ENCODE measurements at places on chromosomes 6 and 20.

- DNase-seq = no peak
Measured at GRCh38 chr6:139313229-139313628, 21.4 kb upstream of the TXLNB start.

DNA sequence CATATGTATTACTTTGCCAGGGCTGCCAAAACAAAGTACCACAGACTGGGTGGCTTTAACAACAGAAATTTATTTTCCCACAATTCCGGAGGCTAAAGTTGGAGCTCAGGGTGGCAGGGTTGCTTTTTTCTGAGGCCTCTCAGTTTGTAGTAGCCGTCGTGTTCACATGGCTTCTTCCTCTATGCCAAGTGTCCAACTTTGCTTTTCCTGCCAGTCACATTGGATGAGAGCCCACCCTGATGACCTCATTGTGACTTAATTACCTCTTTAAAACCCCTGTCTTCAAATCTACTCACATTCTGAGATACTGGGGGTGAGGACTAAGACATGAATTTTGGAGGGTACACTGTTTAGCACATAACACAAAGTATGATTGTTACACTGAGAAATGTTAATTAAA lies 9.9 kb upstream of the ECT2L start:
- DNase-seq = no peak

GRCh38 chr6:118522422-118522821 lies 25.7 kb upstream of the PLN start:
- DNase-seq = no peak

DNA sequence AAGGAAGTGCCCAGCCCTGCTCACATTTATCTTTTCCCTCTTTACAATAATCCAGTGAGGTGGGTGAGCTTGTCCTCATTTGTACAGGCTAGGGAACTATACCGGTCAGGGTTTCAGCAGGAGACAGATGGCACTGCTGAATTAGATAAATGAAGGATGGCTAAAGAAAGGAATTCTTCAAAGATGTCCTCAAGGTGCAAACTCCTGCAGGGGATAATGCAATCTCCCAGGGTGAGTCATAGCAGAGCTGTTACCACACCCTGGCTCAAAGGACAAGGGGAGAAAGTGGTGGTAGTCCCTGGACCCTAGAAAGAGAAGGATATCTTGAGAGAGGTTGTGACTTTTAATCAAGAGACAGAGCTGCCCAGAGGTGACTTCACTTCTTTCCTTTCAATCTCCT lies 66.7 kb downstream of the RFPL4B start:
- no peak for DNase-seq

DNA sequence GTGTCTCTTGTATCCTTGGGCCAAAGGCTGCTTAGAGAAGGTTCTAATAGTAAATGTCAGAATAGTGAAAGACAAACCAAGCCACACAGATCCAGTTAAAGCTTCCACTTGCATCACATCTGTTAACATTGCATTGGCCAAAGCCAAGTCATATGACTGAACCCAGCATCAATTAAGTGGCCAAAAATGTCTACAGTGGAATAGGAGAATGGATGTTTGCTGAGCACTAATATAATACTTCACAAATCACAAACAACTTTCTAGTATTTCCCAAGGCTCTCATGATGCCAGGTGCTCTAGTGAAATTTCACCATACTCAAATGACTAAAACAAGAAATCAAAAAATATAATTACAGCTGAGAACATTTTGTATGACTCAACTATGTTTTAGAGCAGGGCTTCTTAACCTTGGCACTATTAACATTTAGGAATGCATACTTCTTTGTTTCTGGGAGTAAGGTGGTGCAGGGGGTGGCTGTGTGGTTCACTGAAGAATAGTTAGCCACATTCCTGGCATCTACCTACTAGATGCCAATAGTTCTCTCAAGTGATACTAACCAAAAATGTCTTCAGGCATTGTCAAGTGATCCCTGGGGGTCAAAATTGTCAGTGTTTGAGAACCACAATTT lies 148.0 kb upstream of the SPTLC3 start:
- DNase-seq = no peak

GRCh38 chr6:28145231-28145630 lies 3.5 kb downstream of the ZKSCAN8 start:
- DNase-seq = no peak

DNA sequence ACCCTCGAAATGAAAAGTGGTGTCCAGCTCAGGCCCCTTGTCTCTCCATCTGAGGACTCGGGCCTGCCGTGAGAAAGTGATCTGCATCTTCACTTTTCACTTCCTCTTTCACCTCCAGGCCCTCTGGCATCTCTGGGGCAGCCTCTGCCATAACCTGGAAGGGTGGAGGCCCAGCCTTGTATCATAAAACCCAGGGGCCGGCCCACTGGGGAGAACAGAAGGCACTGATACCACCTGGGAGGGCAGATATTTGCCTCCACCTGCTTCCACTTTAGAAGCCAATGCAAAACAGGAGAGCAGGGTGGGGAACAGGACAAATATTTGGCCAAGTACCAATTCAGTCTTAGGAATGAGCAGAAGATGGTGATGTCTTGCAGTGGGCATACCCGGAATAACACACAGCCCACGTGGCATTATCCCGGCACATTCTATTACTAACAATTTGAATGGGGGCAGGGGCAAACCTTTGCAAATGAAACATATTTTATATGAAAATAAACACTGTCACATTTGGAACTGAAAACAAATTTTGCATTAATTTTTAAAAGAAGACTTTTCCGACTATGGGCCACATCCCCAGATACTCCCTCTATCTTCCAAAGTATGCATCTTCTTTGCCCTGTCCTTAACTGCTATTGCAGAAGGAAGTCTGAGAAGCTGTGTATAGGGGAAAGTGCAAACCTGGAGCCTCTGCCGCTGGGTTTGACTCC lies 69.2 kb upstream of the TBC1D7 start:
- peak; percentile 24 for DNase-seq

DNA sequence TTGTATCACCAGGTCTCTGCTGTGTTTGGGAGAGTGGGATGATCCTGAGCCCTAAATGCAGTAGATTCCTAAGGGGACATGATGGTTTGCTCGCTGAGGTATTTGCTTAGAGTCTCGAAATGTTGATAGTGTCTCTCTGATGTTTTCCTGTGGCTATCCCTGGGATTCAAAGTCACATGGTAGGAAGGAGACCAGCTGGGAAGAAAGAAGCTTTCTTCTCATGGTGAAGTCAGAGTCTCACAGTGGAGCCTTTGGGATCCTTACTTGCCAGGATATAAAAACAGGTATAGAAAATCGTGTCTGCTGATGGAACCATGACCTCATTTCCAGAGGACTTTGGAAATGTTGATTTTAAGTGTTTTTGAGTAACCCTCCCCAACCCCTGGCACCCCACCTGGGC lies 259.3 kb upstream of the SUPT3H start:
- DNase-seq = no peak

DNA sequence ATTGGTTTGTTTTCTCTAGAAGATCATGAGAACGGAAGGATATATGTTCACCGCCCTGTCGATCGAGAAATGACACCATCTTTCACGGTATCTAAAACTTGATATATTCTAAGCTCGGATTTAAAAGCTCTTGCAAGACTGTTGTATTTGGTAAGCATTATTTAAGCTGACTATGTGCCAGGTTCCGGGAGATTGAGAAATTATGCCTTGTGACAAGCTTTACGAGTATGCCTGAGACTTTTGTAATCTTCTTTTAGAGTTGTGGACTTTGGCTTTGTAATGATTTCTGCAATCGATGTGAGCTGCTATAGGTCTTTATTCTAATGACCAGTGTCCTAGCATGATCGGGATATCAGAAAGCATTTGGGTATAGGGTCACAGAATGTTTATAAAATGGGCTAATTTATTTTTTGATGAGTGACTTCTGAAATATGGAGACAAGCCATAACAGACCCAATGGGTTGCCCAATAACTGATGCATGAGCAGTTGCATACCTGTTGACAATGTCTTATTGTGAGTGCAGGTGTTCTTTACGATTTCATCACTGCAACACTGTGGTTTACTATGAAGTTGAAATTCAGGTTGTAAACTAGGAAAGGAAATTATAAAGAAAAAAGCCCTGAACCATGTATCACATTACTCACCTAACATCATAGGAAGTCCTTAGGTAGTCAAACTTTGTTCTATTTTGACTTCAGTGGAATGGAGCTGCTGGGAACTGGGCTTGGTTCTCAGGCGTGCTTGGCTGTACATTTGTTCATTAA lies 14.0 kb downstream of the CDH26 start:
- DNase-seq = peak; percentile 49

DNA sequence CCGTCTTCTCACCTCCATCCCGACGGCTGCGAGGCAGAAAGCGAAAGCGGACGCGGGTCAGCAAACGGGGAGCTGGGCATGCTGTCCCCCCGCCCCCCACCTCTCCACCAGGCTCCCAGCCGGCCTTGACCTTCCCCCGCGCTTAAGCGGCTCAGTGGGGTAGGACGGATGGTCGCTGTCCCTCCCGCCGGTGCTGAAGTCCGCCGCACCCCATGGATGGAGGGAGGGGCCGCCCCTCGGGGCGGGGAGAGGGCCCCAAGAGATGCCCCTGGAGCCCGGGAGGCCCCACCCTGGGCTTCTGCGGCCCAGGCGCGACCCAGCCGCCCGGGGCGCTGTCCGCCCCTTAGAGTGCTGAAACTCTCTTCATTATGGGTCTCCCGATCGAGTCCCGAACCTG lies at the start of gene KCNB1:
Gene KCNB1, minus strand, starts transcription at position 48 of the 397 bp plus-strand sequence. CDS start 188 bp downstream, outside the sequence.
- DNase-seq = peak; percentile 28

DNA sequence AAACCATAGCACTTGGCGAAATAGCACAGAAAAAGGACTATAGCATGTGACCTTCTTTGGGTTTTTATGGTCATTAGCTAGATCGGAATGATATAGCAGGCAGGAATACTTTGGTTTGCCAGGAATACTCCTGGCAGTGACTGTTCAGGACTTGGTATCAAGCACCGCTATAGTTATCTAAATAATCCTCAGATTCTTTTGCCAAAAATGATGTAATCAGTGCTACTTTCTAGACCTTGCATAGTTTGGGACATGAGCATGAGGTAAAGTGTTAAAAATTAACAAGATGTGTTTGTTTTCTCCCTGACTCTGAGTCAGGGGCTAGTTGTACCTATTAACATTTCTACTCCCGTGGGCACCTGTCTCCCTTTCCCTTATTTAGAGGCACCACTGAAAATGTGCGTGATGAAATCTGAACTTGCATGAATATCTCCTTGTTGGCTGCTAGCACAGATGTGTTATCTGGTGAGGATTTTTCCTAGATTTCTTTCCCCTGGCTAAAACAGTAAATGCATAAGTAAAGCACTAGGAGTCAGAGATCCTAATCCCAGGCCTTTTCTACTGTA lies 511.0 kb downstream of the CDKAL1 start:
- DNase-seq = no peak

DNA sequence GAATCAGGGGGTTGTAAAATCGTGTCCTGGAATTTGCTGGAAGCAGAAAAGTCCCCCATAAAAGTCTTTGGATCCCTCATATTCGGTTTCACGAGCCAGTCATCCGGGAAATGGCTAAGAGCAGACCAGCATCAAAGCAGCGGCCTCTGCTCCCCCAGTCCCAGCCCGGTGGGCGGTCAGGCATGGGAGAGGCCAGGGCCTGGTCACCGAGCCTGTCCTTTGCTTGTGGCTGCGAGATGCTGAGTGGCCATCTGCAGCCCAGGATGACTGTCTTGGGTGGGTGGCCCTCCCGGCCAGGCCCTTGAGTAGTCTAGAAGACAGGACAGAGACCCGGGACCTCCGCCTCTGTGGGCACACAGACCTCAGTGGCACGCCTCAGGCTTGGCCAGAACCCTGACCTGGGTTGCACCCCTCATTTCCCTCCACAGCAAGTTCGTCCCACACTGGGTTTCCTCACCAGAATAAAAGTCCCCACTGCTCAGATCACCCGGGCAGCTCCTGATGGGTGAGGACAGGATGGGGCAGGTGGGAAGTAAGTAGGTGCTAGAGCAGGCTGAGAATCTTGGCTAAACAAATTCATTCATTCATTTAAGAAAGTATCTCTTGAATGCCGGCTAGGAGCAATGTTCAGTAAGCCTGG lies 172.1 kb downstream of the BMP7 start:
- no peak for DNase-seq

- DNase-seq = no peak
Measured at GRCh38 chr6:54010340-54011276, 100.6 kb upstream of the MLIP start.

- peak; percentile 41 for DNase-seq
Measured at GRCh38 chr20:20412750-20413149, 44.8 kb downstream of the INSM1 start.

DNA sequence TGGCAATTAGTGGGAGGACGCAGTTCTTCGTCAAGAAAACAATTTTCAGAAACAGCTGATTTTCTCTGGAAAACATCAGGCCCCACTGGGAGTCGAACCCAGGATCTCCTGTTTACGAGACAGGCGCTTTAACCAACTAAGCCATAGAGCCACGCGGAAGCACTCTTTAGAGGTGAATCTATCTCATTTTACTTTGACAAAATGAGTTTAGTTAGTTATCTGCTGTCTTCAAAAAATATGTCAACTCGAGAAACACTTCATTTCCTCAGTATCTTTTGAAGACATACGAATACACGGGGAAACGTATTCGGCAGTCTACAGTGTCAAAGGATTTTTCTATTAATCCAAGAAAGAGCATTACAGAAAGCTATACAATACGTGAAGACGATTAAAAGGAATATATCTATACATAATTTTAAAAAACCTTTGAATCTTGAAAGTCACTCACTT lies 26.7 kb downstream of the GPX6 start:
- DNase-seq = peak; percentile 54

DNA sequence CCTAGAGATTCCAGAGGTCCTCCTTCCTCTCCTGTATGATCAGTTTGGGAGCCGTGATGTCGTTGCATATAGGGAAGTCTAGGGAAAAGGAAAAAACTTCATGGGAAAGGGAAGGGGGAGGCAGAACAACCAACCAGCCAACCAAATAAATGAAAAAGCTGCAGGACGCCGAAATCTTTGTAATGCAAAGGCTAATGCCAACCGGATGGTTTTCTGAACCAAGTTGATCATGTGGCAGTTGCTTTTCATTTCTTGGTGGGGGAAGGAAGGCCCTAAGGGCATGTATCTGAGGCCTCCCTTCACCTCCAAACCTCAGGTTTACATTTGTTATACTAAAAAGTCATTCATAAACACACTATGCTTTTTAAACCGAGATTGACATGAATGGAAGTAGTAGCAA lies 167.2 kb downstream of the ARID1B start:
- DNase-seq = no peak

GRCh38 chr20:63699466-63700198 lies 3.2 kb downstream of the TNFRSF6B start:
- no peak for DNase-seq

DNA sequence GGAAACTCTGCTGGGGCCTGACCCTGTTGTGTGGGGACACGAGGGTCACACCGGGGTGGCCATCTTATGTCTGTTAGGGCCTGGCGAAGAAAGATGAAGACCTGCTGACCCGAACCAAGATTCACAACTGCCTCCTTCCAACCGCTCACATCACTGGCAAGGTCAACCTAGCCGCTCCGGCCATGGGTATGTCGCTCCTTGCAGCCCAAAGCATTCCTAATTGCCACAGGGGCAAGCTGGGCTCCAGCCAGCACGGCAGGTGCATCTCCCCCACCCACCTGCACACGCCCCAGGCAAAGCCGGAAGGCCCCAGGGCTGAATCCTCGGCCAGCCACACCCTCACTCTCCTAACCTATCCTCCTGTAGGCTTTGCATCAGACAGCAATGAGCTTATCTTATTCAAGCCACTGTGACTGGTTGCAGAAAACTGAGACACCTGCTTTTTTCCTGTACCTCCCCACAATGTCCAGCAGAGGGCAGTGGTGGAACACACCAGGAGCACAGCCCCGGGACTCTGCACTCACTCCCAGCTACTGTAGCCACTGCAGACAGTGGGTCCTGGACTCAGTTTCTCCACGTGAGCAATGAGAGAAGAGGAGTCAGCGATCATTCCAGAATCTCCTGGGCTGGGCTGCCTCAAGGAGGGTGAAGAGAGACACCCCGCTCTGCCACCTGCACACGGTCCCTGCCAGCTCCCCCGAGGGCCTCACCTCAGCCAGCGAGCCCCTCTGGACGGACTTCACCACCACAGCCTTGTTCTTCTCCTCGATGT lies 170.2 kb downstream of the PREX1 start:
- peak; percentile 80 for DNase-seq

Measured in suppressor macrophage (primary cell).